ENCODE measurements at places on chromosomes 16 and 17. TPM values are rescaled to one million over a fixed set of nuclear protein-coding genes. Genes with fewer than 3 reads are reported as not detected.

SYCE1L gene
- total RNA-seq = 4.2 TPM

TMC7 gene
- total RNA-seq = 1.7 TPM

COQ7 gene
- total RNA-seq = 15.5 TPM

DNAI2 gene
- total RNA-seq = not detected

EME1 gene
- 2.9 TPM for total RNA-seq

SRL gene
- total RNA-seq = 1.5 TPM

ADGRG3 gene
- 10.3 TPM for total RNA-seq

ASIC2 gene
- total RNA-seq = not detected

Measured in vagina (tissue), 2 donors.